Muscle of leg (tissue), 16 donors: ENCODE measurements at places on chromosomes 7 and 10. TPM values are rescaled to one million over a fixed set of nuclear protein-coding genes. Genes with fewer than 3 reads are reported as not detected.
A peak's percentile ranks its signal among the peaks of the same experiment; 100 is the strongest.

CCL24 gene
- 0.13 TPM for total RNA-seq

PHYHIPL gene
- total RNA-seq: 0.31 TPM

DNA sequence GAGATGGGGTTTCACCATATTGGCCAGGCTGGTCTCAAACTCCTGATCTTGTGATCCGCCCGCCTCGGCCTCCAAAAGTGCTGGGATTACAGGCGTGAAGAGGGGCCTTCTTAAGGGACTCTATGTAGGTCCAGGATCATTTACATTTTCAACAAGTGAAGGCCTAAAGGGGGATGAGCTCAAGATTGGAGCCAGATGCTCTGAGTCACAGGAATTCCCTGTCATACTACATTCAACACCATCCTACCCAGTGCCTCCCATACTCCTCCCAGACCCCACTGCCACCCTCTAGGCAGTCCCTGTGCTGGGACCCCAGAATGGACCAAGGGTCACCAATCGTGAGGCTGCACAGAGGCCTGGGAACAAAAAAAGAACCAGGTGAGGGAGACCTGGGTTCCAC, 29.9 kb downstream of the CYTH3 start:
- DNase-seq: no peak

DNA sequence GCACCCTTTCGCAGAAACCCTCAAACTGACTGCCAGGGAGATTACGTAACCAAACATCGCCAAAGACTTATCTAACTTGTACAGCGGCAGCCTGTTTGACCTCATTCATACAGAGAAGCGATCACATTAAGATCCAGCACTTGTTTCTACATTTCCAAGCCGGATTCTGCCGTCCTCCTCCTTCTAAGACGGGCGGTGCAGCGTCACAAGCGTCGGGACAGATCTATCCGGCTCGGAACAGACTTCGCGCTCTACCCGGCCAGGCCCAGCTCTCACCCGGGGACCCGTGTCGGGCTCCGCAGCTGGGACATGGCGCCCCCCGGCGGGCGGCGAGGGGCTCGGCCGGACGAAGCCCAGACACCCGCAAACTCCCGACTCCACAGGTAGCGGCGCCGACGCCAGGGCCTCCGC, 373 bp downstream of the H2AZ2 start:
- DNase-seq: peak; percentile 96

- no peak for DNase-seq
Observed at GRCh38 chr7:152340161-152340560, 95.6 kb downstream of the KMT2C start.

- DNase-seq: no peak
Observed at GRCh38 chr7:16471933-16472332, 6.4 kb upstream of the SOSTDC1 start.

GRCh38 chr7:131652934-131653333, 96.5 kb upstream of the PODXL start:
- DNase-seq: no peak

TBXAS1 gene
- total RNA-seq: 4.4 TPM

DNA sequence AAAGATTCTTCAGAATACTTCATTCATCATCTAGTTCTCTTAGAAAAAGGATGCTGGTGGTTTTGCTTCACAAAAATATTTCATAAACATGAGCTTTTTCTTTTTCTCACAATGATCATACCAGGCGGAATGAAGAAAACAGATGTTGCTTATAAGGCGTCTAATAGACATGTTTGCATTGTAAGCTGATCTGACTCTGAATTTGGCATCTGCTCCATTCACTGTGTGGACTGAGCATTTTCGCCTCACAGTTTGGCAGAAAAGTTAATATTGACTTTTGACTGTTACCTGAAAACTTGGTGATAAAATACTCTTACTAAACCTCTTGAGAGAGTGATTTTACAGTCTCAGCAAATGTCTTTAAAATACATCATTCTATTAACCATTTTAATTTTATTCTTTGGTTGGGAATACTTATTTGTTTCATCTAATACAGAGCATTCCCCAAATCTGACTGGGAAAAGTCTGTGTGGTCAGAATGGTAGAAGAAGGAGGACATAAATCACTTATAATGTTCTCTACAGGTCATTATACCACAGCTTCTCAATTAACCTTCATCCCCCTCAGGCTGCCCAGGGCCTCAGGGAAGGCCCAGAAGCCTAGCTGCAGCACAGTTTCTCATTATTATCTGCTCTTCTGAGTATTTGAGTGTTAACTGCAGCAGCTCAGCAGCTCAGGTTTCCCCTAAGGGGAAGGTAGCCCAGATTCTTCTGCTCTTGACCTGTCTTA, 121.6 kb upstream of the KAT6B start:
- DNase-seq: peak; percentile 90

DNA sequence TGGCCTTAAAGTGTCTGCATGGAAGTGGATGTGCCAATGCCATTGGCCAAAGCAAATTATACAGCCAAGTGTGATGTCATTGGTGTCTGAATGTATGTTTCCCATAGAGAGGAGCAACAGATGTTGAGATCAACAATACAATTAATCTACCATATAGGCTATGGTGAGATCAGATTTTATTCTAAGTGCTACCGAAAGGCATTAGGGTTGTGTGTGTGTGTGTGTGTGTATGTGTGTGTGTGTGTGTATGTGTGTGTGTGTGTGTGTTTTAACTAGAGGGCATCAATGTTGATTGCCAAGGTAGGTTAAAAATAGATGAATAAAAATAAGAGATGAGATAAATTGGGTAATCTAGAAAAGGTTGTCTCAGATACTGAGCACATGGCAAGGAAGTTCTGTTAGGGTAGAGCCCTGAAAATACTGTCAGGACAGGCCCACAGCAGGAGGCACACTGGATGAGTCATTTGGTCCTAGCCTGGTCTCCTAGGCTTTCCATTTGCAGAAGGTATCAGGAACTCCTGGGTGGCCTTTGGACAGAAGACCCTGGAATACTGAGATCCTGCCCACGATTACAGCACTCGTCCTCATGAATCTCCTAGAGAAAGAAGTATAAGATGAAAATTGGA, 446.0 kb upstream of the PODXL start:
- DNase-seq: no peak

DNA sequence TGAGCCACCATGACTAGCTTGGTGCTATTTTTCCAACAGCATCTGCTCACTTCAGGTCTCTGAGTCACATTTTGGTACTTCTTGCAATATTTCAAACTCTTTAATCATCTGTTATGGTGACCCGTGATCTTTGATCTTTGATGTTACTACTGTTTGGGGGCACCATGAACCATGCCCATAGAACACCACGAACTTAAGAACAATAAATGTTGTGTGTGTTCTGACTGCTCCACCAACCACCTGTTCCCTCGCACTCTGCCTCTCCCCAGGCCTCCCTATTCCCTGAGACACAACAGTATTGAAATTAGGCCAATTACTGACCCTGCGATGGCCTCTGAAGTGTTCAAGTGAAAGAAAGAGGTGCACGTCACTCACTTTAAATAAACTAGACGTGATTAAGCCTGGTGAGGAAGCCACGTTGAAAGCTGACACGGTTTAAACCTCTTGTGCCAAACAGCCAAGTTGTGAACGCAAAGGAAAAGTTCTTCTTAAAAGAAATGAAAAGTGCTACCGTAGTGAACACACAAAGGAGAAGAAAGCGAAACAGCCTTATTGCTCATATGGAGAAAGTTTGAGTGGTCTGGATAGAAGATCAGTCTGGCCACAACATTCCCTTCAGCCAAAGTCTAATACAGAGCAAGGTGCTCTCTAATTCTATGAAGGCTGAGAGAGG, 27.2 kb upstream of the ATP6V0A4 start:
- DNase-seq: peak; percentile 20

KBTBD2 gene
- 35.9 TPM for total RNA-seq

PRSS37 gene
- not detected for total RNA-seq

DNA sequence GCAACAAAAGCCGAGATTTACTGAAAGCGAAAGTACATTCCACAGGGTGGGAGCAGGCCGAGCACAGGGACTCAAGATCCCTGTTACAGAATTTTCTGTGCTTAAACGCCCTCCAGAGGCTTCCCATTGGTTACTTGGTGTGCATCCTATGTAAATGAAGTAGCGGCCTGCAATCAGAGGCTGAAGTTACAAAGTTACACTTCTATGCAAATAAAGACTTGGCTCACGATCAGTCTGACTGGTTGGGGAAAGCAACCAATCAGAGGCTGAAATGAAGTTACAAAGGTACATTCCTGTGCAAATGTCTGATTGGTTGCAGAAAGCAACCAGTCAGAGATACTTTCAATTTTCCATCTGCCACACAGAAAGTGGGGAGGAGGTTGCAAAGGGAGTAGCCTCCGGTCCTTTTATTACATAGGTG, 4.1 kb downstream of the ACBD7 start:
- peak; percentile 96 for DNase-seq

DNA sequence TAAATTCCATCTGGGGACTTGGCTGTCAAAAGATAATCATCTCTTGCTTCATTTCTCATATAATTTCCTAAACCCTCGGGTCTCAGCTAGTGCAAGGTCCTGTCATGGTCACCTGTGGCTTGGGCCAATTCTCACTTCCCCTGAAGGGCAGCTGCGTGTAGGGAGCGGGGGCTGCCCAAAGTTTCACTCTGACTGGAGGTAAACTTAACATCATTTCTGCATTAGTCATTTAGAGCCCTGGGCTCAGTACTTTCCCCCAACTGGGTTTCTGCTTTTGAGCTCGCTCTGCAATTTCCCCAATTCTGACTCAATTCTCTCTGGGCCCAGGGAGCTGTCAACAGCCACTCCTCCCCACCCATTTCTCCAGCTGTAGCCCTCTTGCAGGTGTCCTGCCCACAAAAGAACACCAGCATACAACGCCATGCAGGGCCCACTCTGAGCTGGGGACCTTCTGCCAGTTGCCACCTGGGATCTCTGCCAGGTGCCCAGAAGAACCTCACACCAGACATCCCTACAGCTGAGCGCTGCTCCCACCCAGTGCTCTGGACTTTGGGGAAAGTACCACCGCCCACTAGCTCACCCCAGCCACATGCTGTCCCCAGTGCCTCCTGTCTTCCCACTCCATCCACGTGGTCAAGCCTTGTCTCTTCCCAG, 37.9 kb downstream of the VOPP1 start:
- DNase-seq: peak; percentile 75

DNA sequence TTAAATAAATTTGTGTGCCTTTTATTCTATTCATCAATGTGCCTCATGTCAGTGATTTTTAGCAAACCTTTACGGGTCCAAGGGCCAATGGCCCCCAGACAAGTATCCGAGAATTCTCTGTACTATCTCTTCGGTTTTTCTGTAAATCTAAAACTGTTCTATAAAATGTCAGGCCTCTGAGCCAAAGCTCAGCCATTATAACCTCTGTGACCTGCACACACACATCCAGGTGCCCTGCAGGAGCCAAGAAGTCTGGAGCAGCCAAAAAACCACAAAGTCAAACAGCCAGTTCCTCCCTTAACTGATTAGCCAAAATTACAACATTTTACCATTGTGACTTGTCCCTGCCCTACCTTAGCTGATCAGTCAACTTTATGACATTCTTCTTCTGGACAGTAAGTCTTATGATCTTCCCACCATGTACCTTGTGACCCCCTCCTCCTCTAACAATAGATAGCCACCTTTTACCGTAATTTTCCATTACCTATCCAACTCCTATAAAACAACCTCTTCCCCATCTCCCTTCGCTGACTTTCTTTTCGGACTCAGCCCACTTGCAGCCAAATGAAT, 363.8 kb downstream of the SEMA3D start:
- DNase-seq: no peak

DNA sequence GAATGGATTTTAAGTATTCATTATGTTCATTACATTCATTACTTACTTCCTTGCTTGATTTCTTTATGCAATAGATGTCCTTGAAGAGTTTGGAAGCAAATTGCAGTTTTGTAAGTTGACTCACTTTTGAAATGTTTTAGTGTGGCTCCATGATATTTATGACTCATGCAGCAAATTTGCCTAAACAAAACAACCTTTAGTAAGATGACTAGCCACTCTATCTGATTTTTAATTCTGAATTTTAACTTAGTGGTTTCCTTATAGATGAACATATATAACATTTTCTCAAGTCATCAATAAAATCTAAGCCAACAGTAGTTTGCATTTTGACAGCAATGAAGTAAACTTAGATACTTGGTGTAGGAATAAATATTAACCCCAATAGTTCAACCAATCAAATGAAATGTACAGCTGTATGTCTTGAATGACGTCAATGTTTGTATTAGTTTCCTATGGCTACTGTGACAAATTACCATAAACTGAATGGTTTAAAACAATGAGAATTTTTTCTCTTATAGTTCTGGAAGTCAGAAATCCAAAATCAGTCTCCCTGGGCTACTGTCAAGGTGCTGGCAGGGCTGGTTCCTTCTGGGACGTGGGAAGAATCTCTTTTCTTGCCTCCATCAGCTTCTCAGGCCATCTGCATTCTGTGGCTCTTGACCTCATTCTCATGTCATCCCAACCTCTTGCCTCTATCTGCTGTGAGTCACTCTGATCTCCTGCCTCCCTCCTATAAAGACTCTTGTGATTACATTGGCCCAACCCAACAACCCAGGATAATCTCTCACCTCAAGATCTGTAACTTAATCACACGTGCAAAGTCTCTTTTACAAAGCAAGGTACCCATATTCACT, 73.4 kb downstream of the AHR start:
- peak; percentile 31 for DNase-seq

GRCh38 chr10:70551466-70551865, 51.1 kb downstream of the PRF1 start:
- peak; percentile 77 for DNase-seq

- DNase-seq: no peak
Observed at GRCh38 chr7:144050093-144050492, 1.3 kb downstream of the OR2A5 start.

- no peak for DNase-seq
Observed at GRCh38 chr10:94232711-94233383, 129.9 kb downstream of the NOC3L start.

GRCh38 chr10:99520847-99521764, 11.6 kb upstream of the NKX2-3 start:
- no peak for DNase-seq

CYP26C1 gene
- 0.09 TPM for total RNA-seq

DNA sequence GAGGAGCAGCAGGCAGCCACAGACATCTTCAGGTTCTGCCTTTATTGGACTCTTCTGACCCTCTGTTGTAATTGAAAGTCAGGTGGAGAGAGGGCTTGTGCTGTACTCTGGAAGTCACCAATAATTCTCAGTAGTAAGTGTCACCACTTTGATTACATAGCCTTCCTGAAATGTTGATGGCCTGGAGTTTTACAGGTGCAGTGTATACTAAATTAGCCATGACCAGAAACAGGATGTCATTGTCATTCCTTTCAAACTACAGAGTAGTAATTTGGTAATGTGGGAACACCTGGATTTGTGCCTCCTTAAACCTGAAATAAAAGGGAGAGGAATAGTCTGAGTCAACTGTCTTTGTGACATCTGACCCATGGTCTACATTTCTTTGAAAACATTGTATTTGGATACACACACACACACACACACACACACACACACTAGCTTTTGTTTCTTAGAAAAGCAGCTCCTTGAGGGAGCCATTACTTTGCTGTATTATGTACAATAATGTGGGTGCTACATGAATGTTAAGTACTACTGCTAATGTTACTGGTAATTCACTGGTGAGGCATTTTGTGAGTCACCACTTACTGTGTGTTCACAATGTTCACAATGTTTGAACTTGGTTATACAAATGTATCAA, 19.6 kb downstream of the ARL4A start:
- DNase-seq: no peak

PSD gene
- 6.1 TPM for total RNA-seq

LFNG gene
- total RNA-seq: 19.2 TPM

- DNase-seq: no peak
Observed at GRCh38 chr7:17928055-17928454, 12.2 kb downstream of the SNX13 start.

IFIT1B gene
- total RNA-seq: 1.1 TPM

GRCh38 chr10:99530108-99531025, 2.4 kb upstream of the NKX2-3 start:
- DNase-seq: no peak

GRCh38 chr7:127486654-127487053, 94.1 kb upstream of the ZNF800 start:
- DNase-seq: no peak

CRPPA gene
- total RNA-seq: 6.6 TPM
